ENCODE measurements at places on chromosomes 1 and 21.
A peak's percentile ranks its signal among the peaks of the same experiment; 100 is the strongest.

- DNase-seq: peak; percentile 49
Measured at GRCh38 chr1:186374303-186375151, 526 bp downstream of the TPR start.

DNA sequence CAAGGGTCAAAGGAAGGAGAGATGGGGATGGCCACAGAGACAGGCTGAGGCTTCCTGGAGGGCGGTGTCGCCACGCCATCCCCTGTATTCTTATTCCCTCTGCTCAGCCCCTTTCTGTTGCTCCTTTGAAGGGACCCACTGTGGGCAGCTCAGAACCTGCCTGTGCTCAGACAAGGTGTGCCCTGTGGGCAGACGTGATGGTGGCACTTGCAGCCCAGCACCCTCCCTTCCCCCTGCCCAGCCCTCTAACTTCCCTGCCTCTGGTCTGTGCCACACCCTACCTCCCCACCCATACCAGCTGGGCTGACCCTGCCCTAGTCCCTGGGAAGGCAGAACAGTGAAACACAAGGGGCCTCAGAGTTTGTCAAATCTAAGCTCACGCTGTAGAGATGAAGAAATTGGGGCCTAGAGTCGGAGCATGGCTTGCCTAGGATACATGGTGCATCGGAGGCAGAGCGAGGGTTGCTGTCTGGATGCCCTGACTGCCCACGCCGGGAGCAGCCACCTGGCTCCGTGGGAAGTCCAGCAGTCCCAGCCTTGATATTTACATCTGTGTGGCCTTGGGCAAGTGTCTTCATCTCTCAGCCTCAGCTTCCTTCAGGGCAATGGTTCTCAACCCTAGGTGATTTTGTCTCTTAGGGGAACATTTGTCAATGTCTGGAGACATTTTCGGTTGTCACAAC lies 68.6 kb upstream of the RUNX3 start:
- DNase-seq: no peak

- no peak for DNase-seq
Measured at GRCh38 chr21:30984889-30985288, 53.4 kb downstream of the KRTAP19-8 start.

DNA sequence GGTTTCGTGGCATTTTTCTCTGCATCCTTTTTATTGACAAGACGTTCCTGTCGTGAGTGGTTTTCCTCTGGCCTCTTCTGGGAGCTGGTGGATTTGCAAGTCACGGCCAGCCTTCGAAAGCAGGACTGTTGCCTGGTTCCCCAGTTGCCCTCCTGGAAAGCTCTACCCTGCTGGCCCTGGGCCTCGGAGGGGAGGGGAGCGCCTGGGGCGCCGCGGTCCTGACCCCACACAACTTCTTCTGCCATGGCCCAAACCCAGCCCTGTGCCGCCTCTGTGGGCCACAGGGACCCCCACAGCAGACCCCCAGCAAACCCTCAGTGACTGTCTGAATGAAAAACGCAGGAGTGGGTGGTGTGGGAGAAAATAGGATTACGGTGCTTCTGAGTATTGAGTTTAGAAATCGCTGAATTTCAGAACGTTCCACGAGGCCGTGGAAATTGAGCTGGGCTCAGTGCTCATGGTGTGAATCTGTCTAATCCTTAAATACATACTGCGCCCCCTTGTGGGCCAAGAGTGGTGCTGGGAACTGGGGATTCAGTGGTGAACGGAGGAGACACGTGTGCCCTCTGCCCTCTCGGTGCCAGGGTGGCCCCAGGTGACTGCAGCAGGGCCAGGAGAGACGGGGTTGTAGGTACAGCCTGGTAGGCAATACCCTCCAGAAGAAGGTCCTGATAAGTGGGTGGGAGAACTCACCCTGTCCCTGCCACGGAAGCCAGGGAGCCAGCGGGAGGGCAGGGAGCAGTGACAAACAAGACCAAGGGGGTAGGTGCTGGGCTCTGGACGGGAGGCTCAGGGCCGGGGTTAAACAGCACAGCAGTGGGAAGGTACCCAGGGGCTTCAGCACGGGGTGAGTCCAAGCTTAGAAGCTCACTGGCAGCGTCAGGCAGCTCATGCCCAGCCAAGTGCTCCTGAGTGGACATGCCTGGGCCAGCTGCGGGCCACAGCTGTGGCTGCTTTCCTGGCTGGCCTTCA lies 101.2 kb upstream of the COL6A1 start:
- DNase-seq: peak; percentile 78

- no peak for DNase-seq
Measured at GRCh38 chr1:235470741-235471439, 33.4 kb downstream of the B3GALNT2 start.

DNA sequence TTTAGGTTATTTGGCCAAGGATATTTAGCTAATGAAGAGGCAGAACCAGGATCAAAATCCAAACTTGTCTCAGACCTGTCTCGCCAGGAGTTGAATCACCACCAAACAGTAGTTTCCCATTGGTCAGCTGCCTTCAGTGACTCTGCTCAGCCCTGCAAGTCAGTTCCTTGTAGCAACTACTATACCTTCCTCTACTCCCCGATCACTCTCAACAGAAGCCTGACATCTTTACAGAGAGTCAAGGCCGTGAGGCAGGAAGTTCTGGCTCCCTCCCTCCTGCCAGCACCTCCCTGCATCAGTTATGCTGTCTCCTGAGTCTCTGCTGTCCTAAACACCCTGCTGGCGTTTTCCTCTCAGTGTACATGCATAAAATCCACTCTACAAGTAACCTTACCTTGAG lies 13.2 kb downstream of the PSMD4 start:
- no peak for DNase-seq

DNA sequence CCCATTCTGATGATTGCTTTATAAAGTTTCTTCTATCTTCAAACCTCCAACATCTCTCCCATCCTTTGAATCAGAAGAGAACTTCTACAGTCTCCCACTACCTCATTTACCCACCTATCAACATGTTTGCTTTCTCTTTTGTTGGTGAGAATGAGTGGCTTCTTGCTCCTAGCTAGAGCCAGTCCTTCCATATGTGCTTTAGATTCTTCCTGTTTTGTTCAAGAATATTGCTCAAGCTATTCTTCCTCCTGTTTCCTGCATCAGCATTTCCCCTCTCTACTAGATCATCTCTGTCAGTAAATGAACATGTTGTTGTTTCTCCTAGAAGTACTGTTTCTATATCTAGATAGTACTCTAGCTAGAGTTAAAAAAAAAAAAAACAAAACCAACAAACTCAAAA lies 6.3 kb downstream of the ATF6 start:
- peak; percentile 28 for DNase-seq

DNA sequence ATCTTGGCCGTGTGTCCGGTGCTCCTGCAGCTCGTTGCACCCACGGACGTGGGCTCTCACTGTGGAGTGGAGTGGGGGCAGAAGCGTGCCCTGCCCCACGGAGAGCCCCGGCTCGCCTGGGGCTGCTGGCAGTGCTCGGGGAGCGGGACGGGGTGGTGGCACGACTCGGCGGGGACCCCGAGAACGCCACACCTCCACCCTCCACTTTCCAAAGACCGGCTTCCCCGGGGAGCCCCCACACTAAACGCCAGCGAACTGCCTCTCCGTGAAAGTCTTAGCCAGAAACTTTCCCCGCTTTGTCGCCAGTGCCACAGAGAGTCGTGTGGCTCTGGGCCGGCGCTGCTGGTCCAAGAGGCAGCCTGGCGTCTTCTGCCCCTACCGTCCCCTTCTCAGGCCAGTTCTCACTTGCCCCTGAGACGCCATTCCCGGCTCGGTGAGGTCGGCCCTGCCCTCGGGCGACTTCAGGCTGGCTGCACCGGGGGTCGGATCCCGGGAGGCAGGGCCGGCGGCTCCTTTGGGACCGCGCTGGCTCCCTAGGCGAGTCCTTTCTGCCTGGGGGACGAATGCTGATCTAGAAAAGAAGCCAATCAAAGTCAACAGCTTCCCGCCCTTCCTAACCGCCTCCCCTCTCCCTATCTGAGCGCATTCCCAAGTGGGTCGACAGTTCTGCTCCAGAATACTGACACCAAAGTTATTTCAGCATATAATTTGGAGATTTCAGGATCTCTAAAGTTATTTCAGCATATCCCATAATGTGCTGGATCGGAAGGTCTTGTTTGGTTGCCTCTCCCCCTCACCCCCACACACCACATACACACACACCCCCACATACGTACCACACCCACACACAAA lies 2.6 kb upstream of the SAMD13 start:
- DNase-seq: peak; percentile 59

GRCh38 chr21:36263797-36264196 lies 56.2 kb upstream of the MORC3 start:
- no peak for DNase-seq

GRCh38 chr1:179142889-179143299 lies 61.0 kb downstream of the TOR3A start:
- peak; percentile 99 for DNase-seq

DNA sequence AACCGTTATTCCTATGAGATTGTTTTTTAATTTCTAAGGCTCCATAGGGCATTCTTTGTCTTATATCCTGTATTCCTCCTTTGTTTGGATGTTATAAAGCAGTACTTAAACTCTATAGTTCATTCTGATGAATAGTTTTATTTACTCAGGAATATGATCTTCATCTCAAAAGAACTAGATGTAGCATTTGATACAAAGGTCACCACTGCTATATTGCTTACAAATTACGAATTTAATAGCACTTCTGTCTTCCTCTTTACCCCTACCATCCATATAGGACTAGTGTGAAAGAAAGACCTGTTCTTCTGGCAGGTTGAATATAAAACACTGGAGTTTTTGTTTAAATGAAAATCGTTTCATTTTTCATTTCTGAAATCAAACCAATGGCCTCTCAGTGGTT lies 468.1 kb upstream of the CXADR start:
- DNase-seq: no peak

DNA sequence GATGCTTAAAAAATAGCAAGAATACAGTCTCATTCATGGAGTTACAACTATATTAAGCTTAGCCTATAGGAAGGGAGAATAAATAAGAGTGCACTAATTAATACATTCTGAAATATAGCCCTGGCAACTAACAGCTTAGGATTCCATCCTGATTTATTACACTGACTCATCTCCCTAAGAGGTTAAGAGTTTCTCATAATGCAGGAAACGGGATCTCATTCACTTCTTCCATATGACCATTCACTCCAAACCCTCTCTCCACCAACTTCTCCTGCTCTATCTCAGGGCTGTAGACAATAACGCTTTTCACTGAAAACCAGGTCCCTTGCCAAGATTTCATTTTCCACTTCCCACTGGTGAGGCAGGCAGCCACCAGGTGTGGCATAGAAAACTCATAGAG lies 168.5 kb upstream of the PLD5 start:
- no peak for DNase-seq

DNA sequence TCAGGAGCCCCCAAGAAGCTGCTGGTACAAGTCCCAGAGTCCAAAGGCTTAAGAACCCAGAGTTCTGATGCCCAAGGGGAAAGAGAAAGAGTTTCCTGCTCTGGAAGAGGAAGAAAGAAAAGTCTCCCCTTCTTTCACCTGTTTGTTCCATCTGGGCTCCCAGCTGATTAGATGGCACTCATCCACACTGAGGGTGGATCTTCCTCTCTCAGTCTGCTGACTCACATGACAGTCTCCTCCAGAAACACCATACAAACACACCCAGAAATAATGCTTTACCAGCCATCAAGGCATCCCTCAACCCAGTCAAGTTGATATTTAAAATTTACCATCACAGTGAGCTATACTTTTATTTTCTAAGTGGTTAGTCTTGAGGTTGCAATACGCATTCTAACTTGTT lies 257.9 kb downstream of the PAPPA2 start:
- DNase-seq: no peak

- DNase-seq: no peak
Measured at GRCh38 chr1:70893381-70893780, 154.2 kb downstream of the PTGER3 start.

- no peak for DNase-seq
Measured at GRCh38 chr1:56524263-56524662, 55.1 kb downstream of the PLPP3 start.

- peak; percentile 90 for DNase-seq
Measured at GRCh38 chr1:201530741-201531531, 8.0 kb upstream of the NAV1 start.

DNA sequence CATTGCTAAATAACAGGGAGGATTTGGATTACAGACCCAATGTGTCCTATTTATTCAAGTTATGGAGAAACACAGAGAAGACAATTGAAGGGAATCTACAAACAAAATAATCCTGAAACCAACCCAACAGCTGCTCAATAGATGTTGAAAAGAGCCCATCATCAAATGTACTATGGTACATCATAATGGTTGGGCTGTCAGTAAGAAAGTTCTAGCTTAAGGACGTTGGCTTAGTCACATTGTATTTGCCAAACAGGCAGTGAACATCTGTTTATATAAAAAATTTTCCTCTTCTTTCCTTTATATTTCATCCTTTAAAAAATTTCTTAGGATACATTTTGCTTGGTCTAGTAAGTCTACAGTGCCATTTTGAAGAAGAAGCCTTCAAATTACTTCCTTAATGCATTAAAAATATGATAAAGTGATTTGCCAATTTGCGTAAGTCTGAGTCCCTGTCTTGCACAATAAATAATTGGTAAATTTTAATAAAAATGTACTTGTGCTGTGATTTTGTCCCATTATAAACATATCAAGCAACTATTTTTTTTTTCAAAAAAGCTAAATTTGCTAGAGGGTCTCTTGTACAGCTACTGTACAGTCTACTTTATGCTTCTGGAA lies 14.4 kb downstream of the MAP3K7CL start:
- peak; percentile 65 for DNase-seq

- no peak for DNase-seq
Measured at GRCh38 chr1:203175827-203176241, 208 bp upstream of the MYBPH start.

- DNase-seq: peak; percentile 83
Measured at GRCh38 chr1:192993426-192994085, 65.6 kb downstream of the UCHL5 start.

DNA sequence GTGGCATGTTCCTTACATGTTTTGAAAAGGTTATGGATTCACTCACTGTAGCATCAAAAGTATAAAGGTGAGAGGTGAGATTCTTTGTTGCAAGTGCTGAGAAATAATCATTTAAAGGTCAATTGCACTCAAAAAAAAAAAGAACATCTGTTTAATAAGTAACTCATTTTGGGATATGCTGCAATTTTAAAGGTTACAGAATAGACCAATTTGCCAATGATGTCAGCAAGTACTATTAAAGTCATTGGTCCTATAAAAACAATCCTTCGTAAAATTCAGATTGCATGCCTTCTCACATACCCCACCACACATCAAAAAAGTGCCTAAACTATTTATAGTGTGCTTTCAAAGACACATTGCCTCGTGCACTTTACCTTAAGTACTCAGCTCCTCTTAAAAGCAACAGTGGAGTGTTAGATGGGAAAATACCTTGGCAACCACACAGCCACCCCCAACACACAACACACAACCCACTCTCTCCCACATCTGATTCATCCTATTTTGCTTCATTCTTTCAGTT lies 218.2 kb upstream of the ADGRL2 start:
- DNase-seq: peak; percentile 17

DNA sequence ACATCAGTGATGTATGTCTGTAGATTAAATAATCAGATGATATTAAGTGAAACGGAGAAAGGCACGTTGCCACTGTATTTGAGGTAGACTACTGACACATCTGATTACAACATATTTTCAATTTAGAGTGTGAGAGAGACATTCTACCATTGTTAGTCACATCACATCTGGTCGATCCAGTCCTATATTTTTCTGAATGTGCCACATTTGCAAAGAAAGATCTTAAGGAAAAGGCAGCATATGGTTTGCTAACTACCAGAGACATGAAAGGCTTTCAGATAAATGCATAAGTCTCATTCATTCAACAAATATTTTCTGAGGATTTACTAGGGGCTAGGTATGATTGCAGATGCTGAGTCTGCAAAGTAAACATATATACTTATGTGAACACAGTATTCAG lies 114.3 kb upstream of the RUNX1 start:
- DNase-seq: no peak

Data from mesenchymal stem cell (in vitro differentiated cells and primary cell).